ENCODE measurements at places on chromosomes 7 and 10. TPM values are rescaled to one million over a fixed set of nuclear protein-coding genes. Genes with fewer than 3 reads are reported as not detected.

UPK3B gene
- total RNA-seq, result 2.6 TPM

SPOCK2 gene
- total RNA-seq, result 0.27 TPM

GPR26 gene
- not detected for total RNA-seq

SBDS gene
- total RNA-seq, result 89.1 TPM

ATP6V0E2 gene
- total RNA-seq, result 4.2 TPM

C10orf67 gene
- total RNA-seq, result 0.11 TPM

Measured in foreskin keratinocyte (primary cell).